ENCODE measurements at places on chromosomes 3 and 15.

- no peak for DNase-seq
Observed at GRCh38 chr3:13419505-13420044, 547 bp downstream of the NUP210 start.

DNA sequence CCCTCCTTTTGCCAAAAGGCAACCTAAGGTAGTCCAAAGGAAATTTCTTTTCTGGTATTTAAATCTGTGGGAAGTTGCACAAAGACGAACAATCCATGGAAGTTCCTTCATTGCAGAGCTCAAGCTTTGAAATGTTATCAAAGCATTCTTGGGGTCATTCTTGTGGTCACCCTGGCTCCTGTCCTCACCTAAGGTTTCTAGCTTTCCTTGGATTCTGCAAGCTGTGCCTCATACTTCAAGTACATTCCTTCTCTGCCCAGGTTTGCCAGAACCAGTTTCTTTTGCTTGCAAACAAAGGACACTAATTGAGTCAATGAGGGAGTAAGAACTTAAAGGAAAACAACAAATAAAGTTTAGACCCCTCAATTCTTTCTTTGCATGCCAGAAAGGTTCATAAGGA is 329.8 kb upstream of the PDZRN3 start:
- no peak for DNase-seq

GRCh38 chr3:28042707-28043106 is 198.7 kb upstream of the CMC1 start:
- no peak for DNase-seq

DNA sequence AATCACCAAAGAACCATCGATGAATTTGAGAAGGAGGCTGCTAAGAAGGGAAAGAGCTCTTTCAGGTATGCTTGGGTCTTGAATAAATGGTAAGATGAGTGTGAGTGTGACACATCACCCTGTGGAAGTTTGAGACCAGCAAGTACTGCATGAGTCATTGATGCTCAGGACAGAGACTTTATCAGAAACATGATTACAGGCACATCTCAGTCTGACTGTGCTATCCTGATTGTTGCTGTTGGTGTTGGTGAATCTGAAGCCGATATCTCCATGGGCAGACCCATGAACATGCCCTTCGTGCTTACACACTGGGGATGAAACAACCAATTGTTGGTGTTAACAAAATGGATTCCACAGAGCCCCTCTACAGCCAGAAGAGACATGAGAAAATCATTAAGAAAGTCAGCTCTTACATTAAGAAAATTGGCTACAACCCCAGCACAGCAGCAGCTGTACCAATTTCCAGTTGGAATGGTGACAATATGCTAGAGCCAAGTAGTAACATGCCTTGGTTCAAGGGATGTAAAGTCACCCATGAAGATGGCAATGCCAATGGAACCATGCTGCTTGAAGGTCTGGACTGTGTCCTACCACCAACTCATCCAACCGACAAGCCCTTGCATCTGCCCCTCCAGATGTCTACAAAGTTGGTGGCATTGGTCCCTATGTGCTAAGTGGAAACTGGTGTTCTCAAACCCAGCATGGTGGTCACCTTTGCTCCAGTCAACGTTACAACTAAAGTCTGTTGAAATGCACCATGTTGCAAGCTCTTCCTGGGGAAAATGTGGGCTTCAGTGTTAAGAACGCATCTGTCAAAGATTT is 20.5 kb downstream of the TM4SF4 start:
- DNase-seq: no peak

DNA sequence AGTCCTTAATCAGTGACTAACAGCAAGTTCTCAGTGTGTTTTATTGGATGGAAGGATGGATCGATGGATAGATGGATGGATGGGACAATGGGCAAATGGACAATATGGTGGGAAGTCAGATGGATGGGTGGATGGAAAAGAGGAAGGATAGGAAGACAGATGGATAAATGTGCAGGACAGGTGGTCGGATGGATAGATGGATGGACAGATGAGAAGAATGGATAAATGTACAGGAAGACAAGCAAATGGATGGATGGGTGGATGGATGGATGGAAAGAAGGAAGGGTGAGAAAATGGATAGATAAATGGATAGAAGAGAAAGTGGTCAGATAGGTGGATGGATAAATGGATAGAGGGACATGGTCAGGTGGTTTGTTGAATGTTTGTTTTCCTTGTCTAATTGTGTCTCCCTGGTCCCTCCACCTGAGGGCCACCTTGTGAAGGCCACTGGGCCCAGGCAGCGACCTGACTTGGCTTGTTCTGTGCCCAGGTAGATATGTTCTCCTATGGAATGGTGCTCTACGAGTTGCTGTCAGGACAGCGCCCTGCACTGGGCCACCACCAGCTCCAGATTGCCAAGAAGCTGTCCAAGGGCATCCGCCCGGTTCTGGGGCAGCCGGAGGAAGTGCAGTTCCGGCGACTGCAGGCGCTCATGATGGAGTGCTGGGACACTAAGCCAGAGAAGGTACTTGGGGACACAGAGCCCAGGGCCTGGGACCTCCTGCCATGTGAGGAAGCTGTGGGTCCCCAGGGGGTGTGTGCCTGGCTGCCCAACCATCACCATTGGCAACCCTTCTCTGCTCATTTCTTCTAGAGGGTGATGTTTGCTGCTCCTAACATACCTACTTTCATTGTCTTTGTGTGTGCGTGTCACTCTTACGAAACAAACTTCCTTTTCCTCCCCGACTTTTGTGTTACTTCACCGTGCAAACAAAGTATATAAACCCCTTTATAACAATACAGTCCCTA is 137.5 kb downstream of the LRRK1 start:
- DNase-seq: no peak

DNA sequence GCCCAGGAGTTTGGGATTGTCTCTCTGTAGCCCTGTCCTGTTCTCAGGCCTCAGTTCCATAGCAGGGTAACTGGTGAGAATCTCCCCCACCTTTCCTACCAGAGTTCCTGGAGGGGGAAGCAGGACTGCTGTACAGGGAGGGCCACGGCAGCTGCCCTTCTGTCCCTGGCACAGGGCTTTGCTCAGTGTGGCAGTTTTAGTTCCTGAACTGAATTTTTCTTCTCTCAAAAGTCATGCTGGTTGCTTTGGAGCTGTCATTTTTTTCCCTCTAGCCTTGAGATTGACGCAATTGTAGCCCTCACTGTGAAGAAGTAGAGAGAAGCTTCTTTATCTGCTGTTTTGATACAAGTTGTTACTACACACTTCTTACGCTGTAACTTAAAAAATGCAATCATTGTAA is 55.5 kb downstream of the TPRG1 start:
- no peak for DNase-seq

DNA sequence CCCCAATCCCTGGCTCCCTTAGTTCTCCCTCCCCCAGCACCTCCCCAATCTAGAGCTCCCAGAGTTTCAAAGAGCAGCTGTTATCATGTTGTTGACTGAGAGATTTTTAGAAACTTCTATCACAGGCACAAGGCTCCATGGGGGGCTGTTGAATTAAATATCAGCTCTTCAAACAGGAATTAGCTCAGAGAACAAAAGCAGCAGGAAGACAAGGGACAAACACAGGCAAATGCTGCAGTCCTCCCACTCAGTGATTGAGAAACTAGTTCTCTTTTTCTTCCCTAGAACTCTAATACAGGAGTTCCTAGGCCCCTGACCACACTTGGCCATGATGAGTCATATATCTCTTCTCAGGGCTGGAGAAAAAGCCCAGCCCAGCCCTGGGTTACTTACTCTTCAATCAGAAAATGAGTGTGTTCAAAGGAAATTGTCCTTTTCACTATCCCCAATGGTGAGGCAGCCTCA is 262.1 kb downstream of the IGSF11 start:
- DNase-seq: no peak

DNA sequence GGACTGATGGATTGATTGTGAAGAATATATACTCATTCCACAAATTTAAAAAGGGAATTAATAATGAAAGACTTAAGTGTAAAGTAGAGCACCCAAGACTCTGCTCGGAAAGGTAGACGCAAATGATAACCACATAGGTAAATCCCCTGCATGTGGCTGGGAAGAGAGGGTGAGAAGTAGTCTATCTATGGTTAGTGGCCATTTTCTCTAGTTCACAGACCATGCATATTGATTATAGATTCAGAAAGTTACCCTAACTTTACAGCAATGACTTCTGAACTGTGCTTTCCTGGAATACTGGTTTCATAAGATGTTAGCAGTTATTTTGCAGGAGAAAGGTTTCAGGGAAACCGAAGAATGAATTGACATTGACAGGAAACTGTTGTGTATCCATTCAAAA is 51.7 kb downstream of the CASR start:
- no peak for DNase-seq

DNA sequence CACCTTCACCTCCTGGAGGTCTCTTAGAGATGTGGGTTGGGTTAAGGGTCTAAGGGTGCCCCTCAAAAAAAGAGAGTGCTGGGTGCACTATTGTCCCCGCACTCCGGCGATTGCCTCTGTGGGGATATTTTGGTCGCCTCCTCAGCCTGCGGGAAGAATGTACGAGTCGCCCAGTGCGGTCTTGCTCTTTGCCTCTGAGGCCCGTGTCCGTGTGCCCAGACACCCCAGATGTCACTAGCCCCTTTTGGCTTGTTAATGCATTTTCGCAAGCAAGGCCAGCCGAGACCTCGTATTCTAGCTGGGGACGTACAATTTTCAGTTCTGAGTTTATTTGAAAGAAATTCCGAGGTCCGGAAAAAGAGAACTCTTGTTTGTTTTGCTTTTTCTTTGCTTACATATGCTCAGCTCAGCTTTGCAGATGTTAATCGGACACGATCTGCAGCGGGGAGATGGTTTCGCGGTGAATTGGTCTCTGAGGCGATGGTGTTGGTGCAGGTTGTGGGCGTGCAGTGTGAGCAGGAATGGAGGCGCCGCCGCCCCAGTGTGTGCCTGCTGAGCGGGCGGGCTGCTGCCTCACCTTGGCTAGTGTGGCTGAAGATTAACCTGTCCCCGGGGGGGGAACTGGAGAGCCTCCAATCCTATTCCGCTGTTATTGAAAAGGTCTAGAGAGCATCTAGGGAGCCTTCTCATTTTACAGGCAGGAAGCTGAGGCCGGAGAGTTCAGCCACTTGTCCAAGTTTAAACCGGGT is 1.4 kb downstream of the ST6GAL1 start:
- DNase-seq: no peak

GRCh38 chr3:10693457-10693856 is 122.6 kb upstream of the SLC6A11 start:
- DNase-seq: no peak

GRCh38 chr3:182909318-182910040 is 70.9 kb downstream of the DCUN1D1 start:
- no peak for DNase-seq

- no peak for DNase-seq
Observed at GRCh38 chr3:18725668-18726407, 300.7 kb upstream of the SATB1 start.

- no peak for DNase-seq
Observed at GRCh38 chr3:173548261-173548660, 150.7 kb downstream of the NLGN1 start.

DNA sequence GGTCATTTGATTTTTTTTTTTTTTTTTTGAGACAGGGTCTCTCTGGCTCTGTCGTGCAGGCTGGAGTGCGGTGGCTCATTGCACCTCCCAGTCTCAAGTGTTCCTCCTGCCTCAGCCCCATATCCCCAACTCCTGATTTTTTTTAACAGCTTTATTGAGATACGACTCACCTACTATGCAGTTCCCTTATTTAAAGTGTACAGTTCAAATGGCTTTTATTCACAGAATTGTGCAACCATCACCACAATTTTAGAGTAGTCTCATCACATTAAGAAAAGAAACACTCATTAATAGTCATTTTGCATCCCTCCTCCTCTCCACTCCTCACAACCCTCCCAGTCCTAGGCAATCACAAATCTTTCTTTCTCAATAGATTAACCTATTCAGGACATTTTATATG is 1.9 kb upstream of the TRA2B start:
- no peak for DNase-seq

DNA sequence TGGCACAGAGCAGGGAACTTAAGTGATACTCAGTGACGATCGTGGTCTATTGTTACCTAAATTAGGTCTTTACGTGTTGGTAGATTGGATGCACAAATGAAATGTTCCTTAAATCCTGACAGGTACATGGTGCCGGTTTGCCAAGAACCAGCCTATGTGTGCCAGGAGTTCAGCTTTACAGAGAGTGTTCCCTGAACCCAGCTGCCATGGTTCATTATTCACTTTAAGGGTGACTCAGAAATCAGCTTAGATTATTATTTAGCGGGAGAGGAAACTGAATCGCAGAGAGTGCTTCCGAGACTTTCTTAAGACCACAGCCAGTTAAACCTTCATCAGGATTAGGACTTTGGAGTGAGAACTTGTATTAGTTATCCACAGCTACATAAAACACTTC is 21.5 kb downstream of the FAM43A start:
- DNase-seq: no peak

- no peak for DNase-seq
Observed at GRCh38 chr3:181369637-181370036, 342.1 kb upstream of the SOX2 start.

DNA sequence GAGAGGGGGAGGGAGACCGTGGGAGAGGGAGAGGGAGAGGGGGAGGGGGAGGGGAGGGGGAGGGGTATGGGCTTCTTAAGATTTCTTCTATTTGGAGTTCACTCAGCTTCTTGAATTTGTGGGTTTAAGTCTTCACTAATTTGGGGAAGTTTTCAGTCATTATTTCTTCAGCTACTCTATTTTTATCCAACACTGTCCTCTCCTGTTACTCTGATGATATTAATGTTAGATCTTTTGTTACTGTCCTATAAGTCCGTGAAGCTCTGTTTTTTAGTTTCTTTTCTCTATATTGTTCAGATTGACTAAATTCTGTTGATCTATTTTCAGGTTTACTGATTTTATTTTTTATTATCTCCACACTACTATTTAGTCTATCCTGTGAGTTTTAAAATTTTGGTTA is 351.5 kb upstream of the TPM1 start:
- DNase-seq: no peak

GRCh38 chr3:124512881-124513609 is 217.2 kb upstream of the UMPS start:
- DNase-seq: no peak

- no peak for DNase-seq
Observed at GRCh38 chr3:33186524-33187367, 31.9 kb downstream of the SUSD5 start.

DNA sequence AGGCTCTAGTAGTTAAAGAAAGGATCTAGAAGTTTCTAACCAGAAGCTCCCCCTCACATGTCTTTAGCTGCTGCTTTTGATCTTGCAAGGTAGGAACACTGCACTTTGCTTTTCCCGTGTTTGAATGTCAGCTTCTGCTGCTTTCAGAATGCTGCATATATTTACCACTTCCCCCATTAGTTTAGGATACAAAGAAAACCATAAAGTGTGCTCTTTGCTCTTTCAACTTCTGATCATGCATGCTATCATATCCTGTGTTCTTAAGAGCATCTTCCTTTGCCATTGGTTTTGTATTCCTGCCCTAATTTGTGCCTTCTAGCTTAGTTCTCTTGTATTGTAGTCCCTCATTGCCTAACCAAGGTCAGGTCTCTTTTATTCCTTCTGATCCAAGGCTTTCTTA is 43.3 kb downstream of the ZNF609 start:
- DNase-seq: no peak

- DNase-seq: no peak
Observed at GRCh38 chr3:150149651-150150051, 179.0 kb upstream of the PFN2 start.

GRCh38 chr3:145942052-145942451 is 218.9 kb downstream of the PLOD2 start:
- DNase-seq: no peak

- DNase-seq: no peak
Observed at GRCh38 chr15:86834115-86834863, 754.6 kb downstream of the AGBL1 start.

- DNase-seq: no peak
Observed at GRCh38 chr15:47929138-47929803, 191.5 kb upstream of the SLC24A5 start.

Measured in forelimb muscle (tissue), 1 donor.